ENCODE measurements at places on chromosomes 2 and 18.
A peak's percentile ranks its signal among the peaks of the same experiment; 100 is the strongest.

- DNase-seq, result peak; percentile 51
Observed at GRCh38 chr2:175180701-175181103, 808 bp downstream of the ATP5MC3 start.

GRCh38 chr2:65737452-65738011 lies 305.1 kb upstream of the SPRED2 start:
- no peak for DNase-seq

GRCh38 chr2:28084564-28084963 lies 194.0 kb downstream of the BABAM2 start:
- no peak for DNase-seq

DNA sequence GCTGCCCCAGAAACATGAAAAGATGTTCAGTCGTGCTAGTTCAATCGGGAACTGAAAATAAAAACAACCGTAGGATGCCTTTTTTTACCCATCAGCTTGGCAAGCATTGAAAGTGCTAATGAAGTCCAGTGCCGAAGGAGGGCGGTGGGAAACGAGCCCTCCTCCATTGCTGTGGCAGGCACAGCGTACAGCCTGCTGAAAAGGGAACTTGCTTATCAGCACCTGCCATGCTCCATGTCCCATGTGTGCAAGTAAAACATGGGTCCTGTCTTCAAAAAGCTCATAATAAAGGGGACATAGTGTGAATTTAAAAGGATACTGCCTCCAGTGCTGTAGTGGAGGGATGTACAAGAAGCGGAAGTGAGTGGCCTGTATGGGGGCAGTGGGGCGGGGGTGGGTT lies 82.4 kb downstream of the ARMC9 start:
- no peak for DNase-seq

GRCh38 chr18:30618567-30618966 lies 424.0 kb downstream of the DSC3 start:
- DNase-seq, result no peak

DNA sequence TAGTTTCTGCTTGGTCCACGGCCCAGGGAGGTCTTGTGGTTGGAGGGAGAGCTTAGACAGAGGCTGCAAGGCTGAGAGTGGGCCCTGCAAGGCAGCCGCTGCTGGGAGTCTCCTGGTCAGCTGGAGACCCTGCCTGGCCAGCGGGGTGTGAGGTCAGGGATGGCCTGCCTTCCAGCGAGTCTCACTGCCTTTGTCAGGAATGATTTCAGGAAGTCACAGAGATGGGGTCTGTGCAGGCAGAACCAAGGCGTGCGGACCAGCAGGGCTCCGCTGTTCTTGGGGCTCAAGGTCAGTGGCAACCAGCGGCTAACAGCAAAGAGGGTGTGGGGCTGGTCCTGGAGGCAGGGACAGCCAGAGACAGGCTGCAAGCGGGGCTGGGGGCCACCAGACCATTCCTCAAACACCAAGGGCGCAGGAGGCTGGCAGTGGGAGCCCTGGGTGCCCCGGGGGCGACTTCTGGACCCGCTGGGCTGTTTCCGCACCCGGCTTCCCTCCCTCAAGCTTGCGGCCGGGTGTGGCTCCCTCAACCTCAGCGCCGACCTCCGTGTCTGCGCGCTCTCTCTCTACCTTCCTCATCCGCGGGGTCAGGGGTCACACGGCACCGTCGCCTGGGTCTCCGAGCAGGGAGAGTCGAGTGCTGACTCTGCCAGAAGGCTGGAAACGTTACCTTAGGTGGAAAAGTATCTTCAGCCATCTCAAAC lies 124.5 kb upstream of the CTDP1 start:
- no peak for DNase-seq

DNA sequence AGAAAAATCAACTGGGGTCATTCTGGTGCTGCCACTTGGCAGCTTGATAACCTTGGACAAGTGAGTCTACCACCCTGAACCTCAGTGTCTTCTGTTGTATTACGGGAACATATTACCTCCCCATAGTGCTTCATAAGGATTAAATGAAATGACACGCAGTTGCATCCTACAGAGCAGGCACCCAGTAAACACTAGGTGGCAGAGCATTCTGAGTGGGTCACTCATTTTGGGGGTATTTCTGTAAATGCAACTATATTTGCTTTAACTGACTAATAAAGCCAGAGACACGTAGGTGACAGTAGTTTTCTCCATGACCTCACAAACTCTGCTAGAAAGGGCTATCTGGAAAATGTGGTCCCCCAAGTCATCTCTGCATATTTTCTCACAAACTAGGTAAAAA lies 4.7 kb downstream of the CD226 start:
- DNase-seq, result no peak

- DNase-seq, result no peak
Observed at GRCh38 chr2:45253151-45253550, 243.9 kb upstream of the SIX2 start.

- no peak for DNase-seq
Observed at GRCh38 chr18:24877066-24877465, 416.6 kb downstream of the HRH4 start.

DNA sequence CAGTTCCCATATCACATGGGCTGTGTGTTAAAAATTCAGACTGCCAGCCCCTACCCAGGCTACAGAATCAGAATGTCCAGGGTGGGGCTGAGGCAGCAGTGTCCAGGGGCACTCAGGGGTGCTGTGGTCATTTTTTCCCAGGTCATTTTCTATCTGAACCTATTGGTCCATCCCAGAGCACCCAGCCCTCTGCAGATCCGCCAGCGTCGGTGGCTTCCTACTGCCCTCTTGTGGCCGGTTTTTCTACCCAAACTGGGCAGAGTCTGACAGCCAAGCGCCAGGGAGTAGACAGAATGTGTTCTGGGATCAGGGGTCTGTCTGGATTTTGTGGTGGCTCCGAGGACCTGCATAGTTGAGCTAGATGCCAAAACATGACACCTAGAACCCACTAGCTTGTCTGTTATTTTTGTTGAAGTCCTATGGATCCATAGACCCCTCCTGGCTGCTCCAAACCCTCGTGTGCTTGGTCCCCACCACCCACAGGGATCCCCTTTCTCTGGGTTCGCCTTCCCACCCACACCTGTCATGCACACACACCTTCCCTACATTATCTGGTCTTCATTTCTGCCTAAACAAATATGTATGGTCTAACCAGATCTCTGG lies 34.1 kb upstream of the RMDN2 start:
- peak; percentile 50 for DNase-seq

GRCh38 chr2:180524499-180524898 lies 455.9 kb upstream of the UBE2E3 start:
- DNase-seq, result peak; percentile 11

DNA sequence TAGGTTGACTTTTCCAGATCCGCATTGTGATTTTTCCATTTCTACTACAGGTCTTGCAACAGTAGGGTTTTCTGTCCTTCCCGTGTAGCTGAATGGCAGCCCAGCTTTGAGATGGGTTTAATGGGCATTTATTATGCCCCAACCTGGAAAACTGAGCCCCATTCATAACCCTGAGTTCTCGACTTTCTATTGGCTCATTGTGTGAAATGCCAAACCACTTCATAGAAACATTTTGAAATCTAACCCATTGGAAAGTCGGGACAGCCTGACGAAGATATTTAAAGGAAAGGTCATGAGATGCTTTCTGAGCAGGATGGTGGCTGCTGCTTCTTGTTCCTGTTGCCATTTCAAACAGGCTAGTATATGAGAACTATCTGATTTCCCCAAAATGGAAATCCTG lies 203.5 kb downstream of the ZFP36L2 start:
- no peak for DNase-seq

DNA sequence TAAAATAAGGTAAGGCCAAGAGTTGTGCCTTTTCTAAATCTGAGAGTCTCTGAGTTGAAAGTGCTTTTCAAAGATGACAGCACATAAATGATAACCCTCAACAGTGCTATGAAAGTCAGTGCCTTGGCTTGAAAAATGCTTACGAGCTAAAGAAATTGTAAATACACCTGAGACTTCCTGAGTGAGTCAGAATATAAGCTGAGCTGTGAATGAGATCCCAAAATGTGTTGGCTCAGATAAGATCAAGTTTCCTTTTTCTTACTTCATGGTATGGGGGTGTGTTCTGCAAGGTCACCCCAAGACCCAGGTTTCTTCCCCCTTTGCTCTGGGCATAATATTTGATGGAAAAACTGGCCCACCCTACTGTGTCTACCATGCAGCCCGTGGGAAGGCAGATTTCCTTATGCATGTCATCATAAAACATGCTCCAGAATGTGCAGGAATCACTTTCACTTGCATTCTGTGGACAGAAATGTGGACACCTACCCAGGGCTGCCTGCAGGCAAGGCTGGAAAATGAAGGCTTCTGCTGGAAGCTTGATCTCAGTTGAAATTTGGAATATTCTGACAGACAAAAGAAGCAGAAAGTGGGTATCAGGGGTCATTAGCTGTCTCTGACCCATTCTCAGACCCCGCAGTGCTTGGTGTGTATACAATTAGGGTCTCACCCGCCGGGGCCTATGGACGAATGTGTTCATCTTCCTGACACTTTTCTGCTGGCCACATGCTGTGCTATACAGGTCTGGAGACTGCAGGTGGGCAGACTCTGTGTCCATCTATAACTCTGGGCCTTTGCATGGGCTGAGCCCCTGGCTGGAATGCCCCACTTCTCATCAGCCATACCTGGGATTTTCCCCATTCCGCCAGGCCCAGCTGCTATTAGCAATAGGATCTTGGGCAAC lies 212.6 kb downstream of the SH3RF3 start:
- DNase-seq, result no peak

GRCh38 chr18:35672897-35673296 lies 91.4 kb downstream of the GALNT1 start:
- DNase-seq, result no peak

- DNase-seq, result no peak
Observed at GRCh38 chr2:240563951-240564560, 3.9 kb downstream of the DUSP28 start.

DNA sequence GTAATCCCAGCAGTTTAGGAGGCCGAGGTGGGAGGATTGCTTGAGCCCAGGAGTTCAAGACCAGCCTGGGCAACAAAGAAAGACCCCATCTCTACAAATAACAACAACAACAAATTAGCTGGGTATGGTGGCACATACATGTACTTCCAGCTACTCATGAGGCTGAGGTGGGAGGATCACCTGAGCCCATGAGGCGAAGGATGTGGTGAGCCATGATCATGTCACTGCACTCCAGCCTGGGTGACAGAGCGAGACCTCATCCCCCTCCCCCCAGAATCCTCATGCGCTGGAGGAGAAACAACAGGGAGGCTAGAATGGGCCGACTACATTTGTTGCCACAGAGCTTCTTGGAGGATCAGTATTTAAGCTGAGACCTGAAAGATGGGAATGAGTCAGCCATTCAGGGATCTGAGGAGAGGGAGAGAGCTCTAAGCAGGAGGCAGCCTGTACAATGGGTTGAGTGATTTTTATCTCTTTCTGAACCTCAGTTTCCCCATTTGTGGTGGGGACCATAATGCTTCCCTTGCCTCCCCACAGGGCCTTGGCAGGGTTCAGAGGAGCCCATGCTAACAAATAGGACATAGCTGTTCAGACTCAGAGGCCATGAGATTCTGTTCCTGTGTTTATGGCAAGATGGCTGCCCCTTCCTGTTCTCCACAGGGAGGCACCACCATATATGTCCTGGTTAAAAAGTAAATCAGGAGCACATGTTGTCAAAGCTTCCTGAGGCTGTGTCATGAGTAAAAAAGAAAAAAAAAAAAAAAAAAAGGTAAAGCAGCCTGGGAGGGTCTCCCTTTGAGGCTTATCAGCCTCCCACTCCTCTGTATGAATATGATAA lies 131.4 kb upstream of the HAAO start:
- no peak for DNase-seq

GRCh38 chr2:120489023-120489422 lies 143.1 kb downstream of the INHBB start:
- no peak for DNase-seq

- no peak for DNase-seq
Observed at GRCh38 chr2:176178038-176178756, 10.3 kb upstream of the HOXD1 start.

- DNase-seq, result peak; percentile 17
Observed at GRCh38 chr2:11056614-11057013, 98.7 kb upstream of the SLC66A3 start.

- no peak for DNase-seq
Observed at GRCh38 chr2:192029089-192029488, 165.6 kb downstream of the TMEFF2 start.
